ENCODE measurements at places on chromosomes 1 and 21. TPM values are rescaled to one million over a fixed set of nuclear protein-coding genes. Genes with fewer than 3 reads are reported as not detected.

C1orf146 gene
- total RNA-seq, result not detected

AADACL4 gene
- total RNA-seq, result not detected

HENMT1 gene
- total RNA-seq, result 30.6 TPM

FLAD1 gene
- 62.8 TPM for total RNA-seq

GABRD gene
- total RNA-seq, result not detected

LRRC7 gene
- total RNA-seq, result not detected

LENEP gene
- total RNA-seq, result not detected

PADI1 gene
- total RNA-seq, result not detected

FGR gene
- total RNA-seq, result 0.51 TPM

C8B gene
- not detected for total RNA-seq

GPR3 gene
- 4.1 TPM for total RNA-seq

DSCAM gene
- not detected for total RNA-seq

IL24 gene
- total RNA-seq, result 1.3 TPM

LPAR3 gene
- 0.92 TPM for total RNA-seq

DISP1 gene
- total RNA-seq, result 2.4 TPM

LMOD1 gene
- not detected for total RNA-seq

ADGRL4 gene
- total RNA-seq, result not detected
